Stimulated activated CD8-positive, alpha-beta memory T cell treated with anti-CD3 and anti-CD28 coated beads, Interleukin-15, amount 100 ng/mL, for 48 hours (primary cell): ENCODE measurements at places on chromosomes 5 and 9.

GRCh38 chr5:52481201-52481600 lies 306.5 kb upstream of the ITGA1 start:
- DNase-seq, result no peak

DNA sequence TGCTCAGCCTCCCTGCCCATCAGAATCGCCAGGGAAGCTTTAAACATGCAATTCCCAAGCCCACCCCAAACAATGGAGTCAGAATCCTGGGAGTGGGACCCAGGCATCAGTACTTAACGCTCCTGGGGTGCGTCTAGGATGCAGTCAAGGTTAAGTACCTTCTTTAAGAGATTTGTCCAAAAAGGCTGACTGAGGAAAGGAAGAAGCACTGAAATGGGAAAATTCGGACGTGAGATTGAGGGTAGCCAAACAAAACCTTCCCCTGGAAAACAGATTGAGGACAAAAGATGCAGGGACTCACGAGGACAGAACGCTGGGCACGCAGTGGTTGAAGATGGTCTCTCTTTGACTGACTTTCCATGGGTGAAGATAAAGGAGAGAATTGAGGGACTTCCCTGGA lies 143.5 kb downstream of the MTX3 start:
- DNase-seq, result no peak

GRCh38 chr5:163938595-163938994 lies 433.2 kb downstream of the MAT2B start:
- DNase-seq, result no peak

DNA sequence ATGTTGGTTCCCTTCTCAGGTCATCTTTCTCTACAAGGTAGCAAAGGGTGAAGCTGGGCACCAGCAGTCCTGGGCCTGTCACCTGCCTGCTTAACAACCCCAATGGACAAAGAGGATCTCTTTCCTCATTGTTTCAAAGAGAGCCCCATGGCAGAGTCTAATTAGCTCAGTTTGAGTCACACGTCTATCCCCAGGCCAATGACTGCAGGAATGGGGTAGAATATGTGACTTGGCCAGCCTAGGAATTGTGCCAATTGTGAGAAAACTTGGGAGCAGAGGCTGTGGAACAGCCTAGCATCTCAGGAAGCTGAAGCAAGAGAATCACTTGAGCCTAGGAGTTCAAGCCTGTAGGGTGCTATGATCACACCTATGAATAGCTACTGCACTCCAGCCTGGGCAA lies 3.6 kb upstream of the RAPGEF1 start:
- DNase-seq, result no peak

- peak; percentile 28 for DNase-seq
Measured at GRCh38 chr9:214648-215493, at the start of gene DOCK8. DOCK8 (plus strand) TSS chr9:214865; CDS start chr9:214977, 112 bp downstream.

DNA sequence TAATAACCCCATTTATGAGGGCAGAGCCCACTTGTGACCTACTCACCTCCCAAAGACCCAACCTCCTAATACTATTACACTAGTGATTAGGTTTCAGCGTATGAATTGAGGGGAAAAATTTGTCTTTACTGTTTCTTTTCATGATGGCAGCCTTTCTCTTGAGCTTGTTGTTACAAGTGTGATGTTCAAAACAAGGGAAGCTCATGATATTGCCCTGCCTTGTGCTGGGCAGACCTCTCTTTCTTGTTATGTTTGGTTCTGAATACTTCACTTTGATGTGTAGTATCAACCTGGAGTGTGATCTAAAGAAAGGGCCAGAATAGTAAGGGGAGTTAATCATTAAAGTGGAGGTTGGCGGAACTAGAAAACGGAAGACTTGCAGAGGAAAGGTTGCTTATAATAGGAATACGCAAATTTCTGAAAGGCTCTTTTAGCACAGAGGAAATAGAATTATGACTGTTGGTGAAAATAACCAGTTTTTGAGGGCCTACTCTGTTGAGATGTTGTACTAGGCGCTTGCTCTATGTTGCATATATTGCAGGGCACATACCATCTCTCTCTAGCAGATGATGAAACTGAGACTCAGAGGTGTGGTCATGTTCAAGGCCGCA lies 68.2 kb downstream of the MELK start:
- no peak for DNase-seq

- DNase-seq, result no peak
Measured at GRCh38 chr5:181171782-181172181, 24.4 kb downstream of the OR2V2 start.

GRCh38 chr9:99377790-99378775 lies 156.0 kb downstream of the SEC61B start:
- no peak for DNase-seq

DNA sequence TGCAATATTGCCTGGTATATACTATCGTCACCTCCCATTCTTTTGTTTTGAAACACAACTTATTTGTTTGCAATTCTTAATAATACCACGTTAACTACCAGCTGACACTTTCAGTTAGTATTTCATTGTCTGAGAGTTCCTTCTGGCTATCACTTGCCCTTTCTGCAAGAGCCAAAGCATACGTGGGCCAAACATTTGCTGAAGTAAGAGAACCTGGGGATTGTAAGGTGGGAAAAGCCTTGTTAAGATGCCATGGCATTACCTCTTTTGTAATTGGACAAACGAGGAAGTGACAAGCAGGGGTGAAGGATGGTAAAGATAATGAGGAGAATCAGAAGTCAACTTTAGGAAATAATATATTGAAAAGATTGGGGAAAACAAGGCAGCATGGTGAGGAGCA lies 47.7 kb downstream of the FYB1 start:
- no peak for DNase-seq

- no peak for DNase-seq
Measured at GRCh38 chr5:80541392-80541791, 28.7 kb downstream of the ANKRD34B start.

GRCh38 chr5:179267071-179267670 lies 78.1 kb downstream of the ADAMTS2 start:
- no peak for DNase-seq

- DNase-seq, result no peak
Measured at GRCh38 chr5:112202694-112203093, 216.4 kb downstream of the EPB41L4A start.

- no peak for DNase-seq
Measured at GRCh38 chr5:72543365-72543764, 36.2 kb upstream of the ZNF366 start.

- no peak for DNase-seq
Measured at GRCh38 chr5:65087154-65087553, 318.4 kb downstream of the CWC27 start.

DNA sequence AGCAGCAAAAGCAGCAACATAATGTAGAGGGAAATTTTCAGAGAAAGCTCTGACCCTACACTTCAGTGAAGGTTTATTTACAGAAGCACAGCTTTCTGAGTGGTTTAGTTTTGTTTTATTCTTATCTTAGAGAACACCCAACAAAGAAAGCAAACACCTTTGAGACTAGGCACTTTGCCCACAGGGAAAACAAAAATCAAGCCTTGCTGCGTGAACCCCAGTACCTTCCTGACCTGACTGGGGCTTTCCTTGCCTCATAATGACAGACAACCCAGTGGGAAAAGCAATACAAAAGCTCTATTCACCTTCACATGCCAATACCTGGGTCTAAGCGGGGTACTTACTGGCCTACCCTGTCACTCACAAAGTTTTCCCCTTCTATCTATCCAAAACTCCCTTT lies 189.8 kb downstream of the HINT1 start:
- DNase-seq, result no peak

DNA sequence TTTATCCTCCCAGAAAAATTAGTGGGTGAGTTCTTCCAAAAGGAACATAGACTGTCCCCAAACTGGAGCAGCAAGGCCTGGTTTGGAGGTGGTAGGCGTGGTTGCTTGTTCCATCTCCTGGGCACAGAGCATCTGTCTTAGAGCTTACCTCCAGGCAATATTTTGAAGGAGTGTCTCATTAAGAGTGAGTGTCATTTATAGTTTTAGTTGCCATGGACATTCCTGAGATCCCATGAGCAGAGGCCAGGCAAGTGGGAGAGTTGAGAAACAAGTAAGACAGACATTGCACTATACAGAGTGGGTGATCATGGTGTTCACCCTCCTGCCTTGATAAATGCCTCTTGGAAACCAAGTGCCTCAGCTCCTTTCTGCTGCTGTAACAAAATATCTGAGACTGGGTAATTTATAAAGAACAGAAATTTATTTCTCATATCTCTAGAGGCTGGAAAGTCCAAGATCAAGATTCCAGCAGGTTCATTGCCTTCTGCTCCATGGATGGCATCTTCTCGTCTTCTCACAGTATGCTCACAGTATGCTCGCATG lies 68.5 kb downstream of the KIAA1958 start:
- no peak for DNase-seq
